ENCODE measurements at places on chromosomes 4 and X.

DNA sequence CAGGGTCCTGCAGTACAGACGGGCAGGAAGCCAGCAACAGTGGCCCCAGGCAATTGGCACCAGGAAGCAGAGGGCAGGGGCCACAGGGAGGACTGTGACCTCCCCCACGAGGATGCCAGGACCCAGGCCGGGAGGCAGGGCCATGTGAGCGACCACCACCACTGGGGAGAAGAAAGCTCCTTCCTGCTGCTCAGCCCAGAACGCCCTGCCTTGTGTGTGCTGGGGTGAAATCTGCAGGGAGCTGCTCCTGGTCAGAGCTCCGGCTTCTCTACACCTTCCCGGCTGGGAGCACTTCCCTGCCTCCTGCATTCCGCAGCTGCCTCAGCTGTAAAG is 100.4 kb downstream of the HMX1 start:
- no peak for DNase-seq

GRCh38 chr4:19033816-19034733 is 1012.5 kb upstream of the LCORL start:
- no peak for DNase-seq

DNA sequence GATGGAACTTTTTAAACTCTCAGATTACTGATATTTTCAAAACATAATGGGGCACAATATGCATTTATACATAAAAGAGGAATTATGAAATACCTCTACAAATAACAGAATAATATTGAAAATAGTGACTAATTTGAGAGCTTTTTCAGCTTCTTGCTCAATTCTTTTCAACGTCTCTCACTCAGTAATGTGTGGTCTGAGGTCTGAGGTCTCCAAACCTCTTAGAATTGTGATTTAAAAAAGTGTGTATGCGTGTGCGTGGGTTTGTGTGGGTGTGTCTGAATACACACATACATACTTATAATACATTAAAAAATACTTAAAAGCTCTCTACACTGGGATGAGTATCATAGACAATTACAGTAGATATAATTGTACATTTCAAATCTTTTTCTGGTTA is 7.9 kb downstream of the NDNF start:
- DNase-seq = no peak

DNA sequence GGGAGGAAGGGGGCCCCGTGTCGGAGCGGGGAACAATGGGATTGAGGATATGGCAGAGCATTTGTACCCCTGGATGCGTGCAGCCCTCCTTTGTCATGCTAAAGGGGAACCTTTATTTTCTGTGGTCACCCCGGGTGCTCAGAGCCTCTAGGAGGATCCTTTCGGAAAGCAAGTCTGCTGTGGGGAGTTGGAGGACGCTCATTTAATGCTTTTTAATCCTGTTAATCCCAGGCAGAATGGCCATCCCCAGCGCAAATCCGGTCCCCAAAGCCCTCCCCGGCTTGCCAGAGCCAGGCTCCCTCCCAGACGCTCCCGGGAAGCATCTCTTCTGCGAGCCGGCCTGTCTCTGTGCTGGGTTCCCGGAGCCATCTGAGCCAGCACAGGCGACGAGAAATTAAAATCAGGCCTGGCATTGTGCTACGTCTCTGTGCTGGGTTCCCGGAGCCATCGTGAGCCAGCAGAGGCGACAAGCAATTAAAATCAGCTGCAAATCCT is 113.2 kb upstream of the PPP2R3B start:
- DNase-seq = no peak

DNA sequence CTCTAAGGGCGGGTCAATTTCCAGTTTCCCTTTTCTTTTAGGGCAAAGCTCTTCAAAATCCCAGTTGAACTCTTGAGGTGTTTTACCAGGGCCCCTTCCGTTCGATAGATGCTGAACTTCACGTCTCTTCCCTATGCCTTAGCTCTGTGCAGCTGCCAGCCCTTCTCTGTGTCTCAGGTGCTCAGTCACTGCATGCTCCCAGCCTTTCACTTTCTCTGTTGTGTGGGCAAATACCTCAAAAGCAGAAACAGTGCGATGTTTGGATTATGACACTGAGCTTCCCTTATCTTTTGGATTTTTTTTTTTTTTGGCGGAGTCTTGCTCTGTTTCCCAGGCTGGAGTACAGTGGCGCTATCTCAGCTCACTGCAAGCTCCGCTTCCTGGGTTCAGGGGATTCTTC is 108.5 kb downstream of the CLDN22 start:
- DNase-seq = no peak

- DNase-seq = no peak
Measured at GRCh38 chr4:26356081-26356501, 35.3 kb downstream of the RBPJ start.

GRCh38 chr4:4455210-4455865 is 68.4 kb downstream of the NSG1 start:
- no peak for DNase-seq

DNA sequence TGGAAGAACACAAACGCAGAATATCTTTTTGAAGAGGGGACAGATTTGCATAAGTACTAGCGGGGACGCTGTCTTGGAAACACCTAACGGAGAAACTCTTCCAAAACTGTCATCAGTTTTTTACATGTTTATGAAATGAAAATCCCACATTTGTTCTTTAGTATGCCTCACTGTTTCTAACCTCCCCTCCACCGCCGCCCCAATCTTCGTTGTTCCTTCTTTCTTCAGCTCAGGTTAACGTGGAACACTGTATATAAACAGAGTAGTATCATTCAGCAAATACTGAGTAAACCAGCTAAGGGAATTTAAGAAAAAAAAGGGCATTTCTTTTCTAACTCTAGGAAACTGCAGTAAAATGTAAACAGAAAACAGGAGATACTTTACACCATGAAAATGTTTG is 2345.6 kb downstream of the PCDH7 start:
- no peak for DNase-seq

- no peak for DNase-seq
Measured at GRCh38 chr4:69092190-69092589, 4.1 kb upstream of the UGT2B7 start.

GRCh38 chr4:22739968-22740367 is 47.2 kb downstream of the GBA3 start:
- DNase-seq = no peak

DNA sequence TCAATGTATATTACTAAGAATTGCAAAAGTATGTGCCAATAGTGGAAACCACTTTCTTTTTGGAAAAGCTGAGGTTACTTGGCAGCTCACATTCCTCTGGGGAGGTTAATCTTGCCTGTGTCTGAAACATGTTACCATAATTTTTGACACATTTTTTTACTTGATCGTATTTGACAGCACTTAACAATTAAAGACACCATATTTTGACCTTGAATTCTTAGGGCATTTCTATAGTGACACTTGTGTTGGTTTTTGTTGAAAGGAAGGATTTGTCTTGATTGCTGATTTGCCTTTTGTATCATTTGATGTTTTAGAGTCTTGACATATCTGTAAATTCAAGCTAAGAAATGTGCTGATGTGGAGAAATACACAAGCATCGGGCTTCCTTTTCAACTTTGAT is 2135.5 kb downstream of the PCDH7 start:
- no peak for DNase-seq

DNA sequence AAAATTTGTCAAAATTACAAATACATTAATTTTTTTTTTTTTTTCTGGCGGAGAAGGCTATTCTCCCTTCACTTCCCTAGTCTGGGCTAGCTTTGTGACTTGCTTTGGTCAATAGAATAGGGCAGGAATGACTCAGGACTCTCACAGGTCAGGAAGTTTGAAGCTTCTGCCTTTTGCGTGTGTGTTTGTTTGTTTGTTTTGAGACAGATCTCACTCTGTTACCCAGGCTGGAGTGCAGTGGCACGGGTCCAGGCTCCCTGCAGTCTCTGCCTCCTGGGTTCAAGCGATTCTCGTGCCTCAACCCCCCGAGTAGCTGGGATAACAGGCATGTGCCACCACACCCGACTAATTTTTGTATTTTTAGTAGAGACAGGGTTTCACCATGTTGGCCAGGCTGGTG is 55.9 kb upstream of the USP9X start:
- no peak for DNase-seq

DNA sequence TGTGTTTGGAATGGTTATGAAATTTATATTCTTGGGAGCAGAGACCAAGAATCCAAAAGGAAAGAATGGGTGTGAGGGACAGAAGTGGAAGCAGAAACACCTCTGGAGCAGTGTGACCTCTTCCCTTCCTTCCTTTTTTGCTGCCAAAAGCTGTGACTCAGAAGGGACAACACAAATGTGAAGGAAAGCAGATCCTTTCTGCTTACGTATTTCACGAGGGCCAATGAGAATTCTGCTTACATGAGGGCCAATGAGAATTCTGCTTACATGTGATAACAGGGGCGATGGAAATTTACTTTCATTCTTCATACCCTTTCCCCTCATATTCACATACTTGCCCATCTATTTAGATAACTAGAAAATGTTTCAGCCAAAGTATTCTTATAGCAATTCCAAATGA is 404.6 kb downstream of the PRDM5 start:
- DNase-seq = no peak

DNA sequence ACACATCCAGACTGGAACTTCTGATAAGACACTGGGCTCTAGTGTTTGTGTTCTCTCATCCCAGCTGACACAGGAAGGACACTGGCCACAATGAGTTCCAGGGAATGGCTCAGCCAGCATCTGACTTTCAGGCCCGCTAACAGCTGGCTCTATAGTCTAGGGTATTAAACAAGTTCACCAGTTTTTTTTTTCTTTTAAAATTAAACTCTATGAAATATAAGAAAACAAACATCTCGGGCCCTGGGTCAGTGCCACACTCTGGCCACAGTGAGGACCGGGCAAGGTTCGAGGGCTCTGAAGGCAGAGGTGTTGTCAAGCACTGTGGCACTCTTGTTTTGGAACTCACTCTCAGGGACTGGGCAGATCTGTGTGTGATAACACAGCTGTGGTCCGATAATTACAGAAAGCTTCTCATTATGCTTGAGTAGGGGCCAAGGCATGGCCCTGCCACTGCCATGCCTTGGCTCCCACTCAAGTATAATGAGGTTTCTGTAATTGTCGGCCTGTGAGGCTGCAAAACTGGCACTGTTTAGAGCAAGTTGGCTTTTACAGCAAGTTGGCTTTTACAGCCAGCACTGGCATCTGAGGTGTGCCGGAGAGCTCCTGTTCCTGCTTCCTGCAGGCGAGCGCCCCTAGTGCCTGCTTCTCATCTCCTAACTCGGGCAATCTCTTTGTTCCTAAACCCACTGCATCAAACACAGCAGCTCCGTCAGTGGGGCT is 62.8 kb downstream of the PPP1R2C start:
- no peak for DNase-seq

DNA sequence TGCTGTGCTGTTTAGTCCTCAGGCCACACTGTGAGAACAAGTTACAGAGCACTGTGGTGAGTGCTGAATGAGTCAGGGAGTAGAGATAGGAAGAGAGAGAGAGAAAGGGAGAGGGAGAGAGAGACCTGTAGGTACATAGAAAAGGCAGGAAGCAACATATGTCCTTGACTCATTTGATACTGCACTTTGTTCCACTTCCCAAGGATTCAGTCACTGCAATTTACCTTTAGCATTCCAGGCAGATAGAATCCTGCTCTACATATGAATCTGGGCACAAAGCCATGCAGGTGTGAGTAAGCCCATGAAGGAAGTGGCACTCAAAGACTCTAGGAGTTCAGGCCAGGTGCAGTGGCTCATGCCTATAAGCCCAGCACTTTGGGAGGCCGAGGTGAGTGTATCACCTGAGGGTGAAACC is 1.0 kb upstream of the DAPP1 start:
- DNase-seq = no peak

GRCh38 chrX:8815460-8816065 is 14.4 kb upstream of the FAM9A start:
- no peak for DNase-seq

DNA sequence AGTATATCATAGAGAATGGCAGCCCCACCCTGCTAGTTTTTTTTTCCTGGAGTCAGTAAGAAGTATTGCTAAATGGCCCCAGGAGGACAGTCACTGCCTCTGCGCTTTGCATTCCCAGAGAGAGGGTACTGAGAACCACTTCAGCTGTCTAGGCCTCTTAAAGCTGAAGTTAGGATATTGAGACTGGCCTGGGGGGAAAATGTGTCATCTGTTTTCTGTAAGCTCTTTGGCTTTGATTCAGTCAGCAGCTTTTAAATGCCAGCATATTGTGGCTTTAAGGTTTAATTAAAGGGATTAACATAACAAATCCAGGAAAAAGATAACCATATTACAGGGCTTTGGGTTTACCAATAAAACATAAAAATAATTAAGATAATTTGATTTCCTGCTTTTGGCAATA is 852.0 kb downstream of the PCDH18 start:
- DNase-seq = no peak

DNA sequence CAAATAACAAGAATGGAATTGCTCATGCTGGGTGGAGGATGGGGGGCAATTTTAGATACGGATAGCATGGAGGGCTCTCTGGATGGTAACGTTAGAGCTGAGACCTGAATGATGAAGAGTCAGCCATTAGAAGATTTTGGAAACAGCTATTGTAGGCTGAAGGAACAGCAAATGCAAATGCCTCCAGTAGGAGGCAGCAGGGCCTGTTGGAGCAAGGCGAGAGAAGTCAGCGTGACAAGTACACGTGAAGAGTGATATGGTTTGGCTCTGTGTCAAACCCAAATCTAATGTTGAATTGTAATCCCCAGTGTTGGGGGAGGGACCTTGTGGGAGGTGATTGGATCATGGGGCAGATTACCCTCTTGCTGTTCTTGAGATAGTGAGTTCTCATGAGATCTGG is 59.3 kb upstream of the SOD3 start:
- DNase-seq = no peak

DNA sequence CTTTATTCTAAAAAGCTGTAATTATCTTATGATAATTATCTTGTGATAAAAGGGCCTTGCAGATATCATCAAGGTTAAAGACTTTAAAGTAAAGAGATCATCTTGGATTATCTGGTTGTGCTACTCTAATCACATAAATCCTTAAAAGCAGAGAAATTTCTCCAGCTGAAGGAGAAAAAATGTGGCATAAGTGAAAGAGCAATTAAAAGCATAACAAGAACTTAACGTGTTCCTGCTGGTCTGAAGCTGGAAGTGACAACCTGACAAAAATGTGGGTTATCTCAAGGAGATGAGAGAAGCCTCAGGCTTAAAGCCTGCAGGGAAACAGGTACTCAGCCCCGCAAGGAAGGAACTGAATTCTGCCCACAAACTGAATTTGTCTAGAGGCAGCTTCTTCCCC is 449.1 kb upstream of the NDST4 start:
- no peak for DNase-seq

- DNase-seq = no peak
Measured at GRCh38 chr4:83686166-83686565, 150.3 kb downstream of the GPAT3 start.

- no peak for DNase-seq
Measured at GRCh38 chr4:151736361-151736760, 24.4 kb downstream of the GATB start.

DNA sequence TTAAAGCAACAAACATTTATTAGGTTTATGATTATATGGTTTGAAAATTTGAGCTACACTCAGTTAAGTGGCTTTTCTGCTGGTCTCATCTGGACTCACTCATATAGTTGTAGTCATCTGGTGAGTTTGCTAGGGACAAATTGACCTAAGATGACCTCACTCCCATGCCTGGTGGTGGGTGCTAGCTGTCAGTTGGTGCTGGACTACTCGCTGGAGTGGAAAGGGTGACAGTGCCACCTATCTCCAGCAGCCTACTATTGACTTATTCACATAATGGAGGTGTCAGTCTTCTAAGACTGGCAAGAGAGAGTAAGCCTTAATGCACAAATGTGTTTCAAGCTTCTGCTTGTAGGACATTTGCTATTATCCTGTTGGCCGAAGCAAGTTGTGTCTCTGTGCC is 88.2 kb downstream of the TASL start:
- no peak for DNase-seq
